Left renal cortex interstitium (tissue), 4 donors: ENCODE measurements at places on chromosomes 12 and 14. TPM values are rescaled to one million over a fixed set of nuclear protein-coding genes. Genes with fewer than 3 reads are reported as not detected.

KRT86 gene
- not detected for polyA plus RNA-seq

DNAJC22 gene
- polyA plus RNA-seq = 26.8 TPM

CFAP251 gene
- polyA plus RNA-seq = 16.8 TPM

PAX9 gene
- 0.29 TPM for polyA plus RNA-seq

SDSL gene
- polyA plus RNA-seq = 15.7 TPM

TRIP11 gene
- 42.4 TPM for polyA plus RNA-seq

CHFR gene
- 21.0 TPM for polyA plus RNA-seq

CEP170B gene
- polyA plus RNA-seq = 17.2 TPM

MYF6 gene
- polyA plus RNA-seq = 0.23 TPM

PTPRB gene
- 21.4 TPM for polyA plus RNA-seq

CISTR gene
- polyA plus RNA-seq = 0.44 TPM

PPP1R36 gene
- 1.3 TPM for polyA plus RNA-seq

NRXN3 gene
- 8.4 TPM for polyA plus RNA-seq

NTN4 gene
- 103 TPM for polyA plus RNA-seq

BORCS5 gene
- polyA plus RNA-seq = 10.1 TPM

MYF5 gene
- not detected for polyA plus RNA-seq

CYP46A1 gene
- polyA plus RNA-seq = 4.2 TPM

TTC9 gene
- 3.6 TPM for polyA plus RNA-seq

KCNH5 gene
- 0.14 TPM for polyA plus RNA-seq

SLC39A2 gene
- polyA plus RNA-seq = 2.0 TPM

ESR2 gene
- 1.6 TPM for polyA plus RNA-seq

NPAS3 gene
- 8.5 TPM for polyA plus RNA-seq

NUAK1 gene
- polyA plus RNA-seq = 9.9 TPM

PGF gene
- 9.5 TPM for polyA plus RNA-seq

CLEC4E gene
- 1.1 TPM for polyA plus RNA-seq

CLEC1A gene
- polyA plus RNA-seq = 2.7 TPM

POLE2 gene
- 12.5 TPM for polyA plus RNA-seq

GLI1 gene
- polyA plus RNA-seq = 20.3 TPM

LRIG3 gene
- polyA plus RNA-seq = 37.5 TPM

TM7SF3 gene
- polyA plus RNA-seq = 92.5 TPM

PLBD2 gene
- 18.2 TPM for polyA plus RNA-seq

FAM186B gene
- 3.8 TPM for polyA plus RNA-seq

ATP6V1D gene
- polyA plus RNA-seq = 185 TPM

GARIN6 gene
- not detected for polyA plus RNA-seq

POTEG gene
- polyA plus RNA-seq = not detected

COPS7A gene
- 69.6 TPM for polyA plus RNA-seq

PRORP gene
- polyA plus RNA-seq = 31.9 TPM

DYRK2 gene
- polyA plus RNA-seq = 25.0 TPM

CD69 gene
- polyA plus RNA-seq = 1.8 TPM

KERA gene
- 0.07 TPM for polyA plus RNA-seq

GRIP1 gene
- polyA plus RNA-seq = 28.3 TPM

RABGGTA gene
- polyA plus RNA-seq = 31.1 TPM

POTEM gene
- not detected for polyA plus RNA-seq

VASH1 gene
- polyA plus RNA-seq = 29.3 TPM

OTOGL gene
- polyA plus RNA-seq = 0.40 TPM

SLC16A7 gene
- 4.4 TPM for polyA plus RNA-seq

TMEM119 gene
- 26.8 TPM for polyA plus RNA-seq

KRT5 gene
- polyA plus RNA-seq = 0.08 TPM

EGLN3 gene
- polyA plus RNA-seq = 13.0 TPM

FGF23 gene
- polyA plus RNA-seq = 0.06 TPM

KLHL33 gene
- polyA plus RNA-seq = 0.40 TPM

CRIP2 gene
- 139 TPM for polyA plus RNA-seq

CDCA3 gene
- polyA plus RNA-seq = 20.2 TPM

TMEM253 gene
- 0.47 TPM for polyA plus RNA-seq

RNASE9 gene
- not detected for polyA plus RNA-seq
